ENCODE measurements at places on chromosomes 3 and 15.

GRCh38 chr3:195907684-195907933 is 742 bp downstream of the TNK2 start:
- no peak for DNase-seq

- no peak for DNase-seq
Observed at GRCh38 chr3:157871838-157872460, 234.3 kb downstream of the SHOX2 start.

DNA sequence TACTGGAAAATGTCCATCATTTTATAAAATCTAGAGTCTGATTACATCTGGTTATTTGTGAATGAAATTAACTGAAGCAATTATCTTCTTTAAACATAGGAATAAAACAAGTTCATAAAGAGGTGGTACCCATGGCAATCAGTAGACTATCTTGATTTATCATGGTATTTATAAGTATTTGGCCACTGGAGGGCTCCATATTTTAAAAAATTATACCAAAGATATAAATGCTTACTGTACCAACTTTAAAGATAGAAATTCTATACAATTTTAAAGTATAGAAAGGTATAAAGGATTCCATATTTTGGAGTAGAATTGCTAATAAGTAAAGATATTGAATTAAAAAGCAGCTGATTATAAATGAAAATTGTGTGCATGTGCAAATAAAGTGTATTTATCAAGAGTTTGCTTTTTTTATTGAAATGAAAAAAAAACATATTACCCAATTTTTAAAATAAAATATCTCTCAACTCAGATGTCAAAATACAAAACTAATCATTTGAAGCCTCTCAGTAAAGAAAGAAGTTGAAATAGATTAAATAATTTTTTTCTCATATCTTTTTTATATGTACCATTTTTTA is 105.3 kb downstream of the BBX start:
- DNase-seq: no peak

GRCh38 chr3:37946531-37946889 is 44.1 kb upstream of the VILL start:
- no peak for DNase-seq

- DNase-seq: no peak
Observed at GRCh38 chr3:123383091-123384053, 65.5 kb downstream of the ADCY5 start.
